ENCODE measurements at places on chromosomes 16 and 17.

- DNase-seq: peak; percentile 68
These were observed 13.4 kb upstream of the SULT1A1 start for GRCh38 chr16:28623172-28623711.

DNA sequence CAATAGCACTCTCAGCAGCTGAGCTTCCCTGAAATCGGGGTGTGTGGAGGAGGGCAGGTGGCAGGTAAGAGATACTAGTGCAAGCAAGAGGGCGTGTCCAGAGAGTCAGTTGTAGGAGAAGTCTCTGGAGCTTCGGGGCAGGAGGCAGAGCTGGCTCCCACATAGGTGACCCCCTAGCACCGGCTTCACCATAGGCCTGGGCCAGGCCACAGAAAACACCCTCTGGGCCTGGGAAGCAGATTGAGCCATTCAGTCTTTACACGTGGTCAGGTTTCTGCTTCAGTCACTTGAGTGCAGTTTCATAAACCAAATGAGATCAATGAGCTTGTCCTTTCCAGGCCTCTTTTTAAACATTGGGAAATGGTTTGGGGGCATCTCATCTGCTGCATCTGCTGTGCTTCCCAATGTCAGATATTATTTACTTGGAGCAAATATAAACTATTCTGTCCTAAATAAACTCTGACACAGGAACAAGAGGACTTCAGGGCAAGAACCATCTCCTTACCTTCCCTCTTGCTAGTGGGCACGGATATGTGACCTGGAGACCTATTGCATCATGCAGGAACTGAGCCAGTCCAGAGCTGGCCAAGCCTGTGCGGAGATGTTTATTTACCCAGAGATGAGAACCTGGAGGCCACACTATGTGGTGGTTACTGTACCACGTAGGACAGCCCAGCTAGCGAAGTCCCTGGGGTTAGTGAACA is 16.1 kb downstream of the CCR7 start:
- peak; percentile 30 for DNase-seq

DNA sequence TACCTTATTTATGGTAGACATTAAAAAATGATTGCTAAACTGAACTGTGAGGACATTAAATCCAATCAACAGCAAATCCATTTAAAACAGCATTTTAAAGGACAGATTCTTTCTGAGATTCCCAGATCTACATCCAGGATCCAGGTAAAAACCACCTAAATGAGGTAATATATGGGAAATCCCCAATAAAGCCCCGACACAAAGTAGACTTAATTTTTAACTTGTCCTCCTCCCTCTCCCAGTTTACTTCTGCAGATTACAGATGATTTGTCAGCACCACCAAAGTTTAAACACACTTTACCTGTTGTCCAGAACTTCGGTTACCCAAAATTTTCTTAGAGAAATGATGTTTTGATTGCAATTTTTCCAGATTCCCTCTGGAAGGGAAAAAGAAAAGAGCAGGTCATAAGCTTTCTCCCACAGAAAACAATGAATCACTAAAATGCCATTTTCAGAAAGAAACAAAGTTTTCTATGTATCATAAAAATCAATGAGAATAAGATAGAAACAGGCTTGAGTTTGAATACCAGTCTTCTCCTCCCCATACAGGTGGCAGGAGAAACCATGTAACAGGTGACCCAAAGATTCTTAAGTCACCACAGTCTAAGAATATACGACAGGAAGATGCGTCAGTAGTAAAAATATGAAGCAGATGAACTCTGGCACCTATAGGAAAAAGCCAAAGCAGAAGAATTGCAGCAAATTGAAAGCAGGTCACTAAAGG is 22.8 kb downstream of the GJC1 start:
- no peak for DNase-seq

GRCh38 chr17:81057079-81057730 is 22.3 kb downstream of the BAIAP2 start:
- no peak for DNase-seq

DNA sequence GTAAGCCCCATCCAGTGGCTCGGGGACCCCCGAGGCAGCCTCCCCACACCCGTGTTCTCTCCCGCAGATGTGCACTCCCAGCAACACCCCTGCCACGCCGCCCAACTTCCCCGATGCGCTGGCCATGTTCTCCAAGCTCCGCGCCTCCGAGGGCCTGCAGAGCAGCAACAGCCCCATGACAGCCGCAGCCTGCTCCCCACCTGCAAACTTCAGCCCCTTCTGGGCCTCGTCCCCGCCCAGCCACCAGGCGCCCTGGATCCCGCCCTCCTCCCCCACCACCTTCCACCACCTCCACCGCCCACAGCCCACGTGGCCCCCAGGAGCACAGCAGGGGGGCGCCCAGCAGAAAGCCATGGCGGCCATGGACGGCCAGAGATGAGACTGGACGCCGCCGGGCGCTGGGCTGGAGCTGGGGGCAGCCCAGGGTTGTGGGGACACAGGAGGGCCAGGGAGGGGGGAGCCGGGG is 5.0 kb downstream of the UBALD2 start:
- no peak for DNase-seq

DNA sequence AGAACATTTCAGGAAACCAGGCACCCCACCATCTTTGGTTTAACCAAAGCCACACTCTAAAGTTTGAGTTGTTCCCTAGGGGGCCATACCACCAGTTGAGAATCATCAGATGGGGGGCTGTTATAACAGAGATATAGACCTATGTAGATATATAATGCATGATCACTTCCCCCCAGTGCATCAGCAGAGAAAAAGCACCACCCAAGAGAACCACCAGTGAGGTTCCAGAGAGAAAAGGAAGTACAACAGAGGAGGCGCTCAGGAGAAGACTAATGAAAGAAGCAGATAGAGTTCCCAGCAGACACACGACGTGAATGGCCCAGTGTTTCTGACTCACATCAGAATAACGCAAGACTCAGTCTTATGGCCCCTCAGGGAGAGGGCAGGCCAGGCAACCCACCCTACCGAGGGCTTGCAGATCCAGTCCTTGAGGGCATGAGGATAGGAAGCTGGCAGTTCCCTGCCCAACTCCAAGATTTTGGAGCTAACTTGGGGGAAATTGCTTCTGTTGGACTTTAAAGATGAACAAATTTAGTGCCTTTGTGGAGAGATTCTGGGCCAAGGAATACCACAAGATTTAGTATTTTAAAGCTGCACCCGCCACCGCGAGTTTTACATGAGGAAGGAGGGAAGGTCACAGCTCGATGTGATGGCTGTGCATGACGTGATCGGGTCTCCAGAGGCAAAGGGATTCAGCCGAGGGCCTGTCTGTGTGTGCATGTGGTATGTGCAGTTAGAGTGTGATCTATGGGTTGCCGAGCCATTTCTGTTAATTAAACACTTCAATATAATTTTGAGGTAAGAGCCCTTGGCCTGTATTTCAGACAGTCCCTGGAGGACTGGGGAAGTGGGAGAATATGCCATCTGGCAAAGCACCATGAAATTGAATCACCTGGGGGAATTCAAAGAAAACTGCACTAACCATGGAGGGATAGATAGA is 53.1 kb downstream of the AIPL1 start:
- DNase-seq: peak; percentile 92

DNA sequence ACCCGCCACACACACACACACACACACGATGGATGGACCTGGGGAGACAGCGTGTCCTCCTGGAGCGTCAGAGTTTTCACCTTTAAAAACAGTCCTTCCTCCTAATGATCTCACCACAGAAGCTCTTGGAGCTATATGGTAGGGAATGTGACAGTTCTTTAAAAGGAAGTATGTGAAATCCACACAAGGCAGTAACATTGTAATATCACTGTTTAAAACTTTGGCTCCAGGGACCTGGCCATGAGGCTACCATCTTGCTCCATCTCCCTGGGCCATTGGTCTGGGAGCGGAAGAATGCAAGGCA is 302.4 kb downstream of the SOX9 start:
- DNase-seq: no peak

- no peak for DNase-seq
These were observed 1.7 kb downstream of the TBKBP1 start for GRCh38 chr17:47695429-47696376.

DNA sequence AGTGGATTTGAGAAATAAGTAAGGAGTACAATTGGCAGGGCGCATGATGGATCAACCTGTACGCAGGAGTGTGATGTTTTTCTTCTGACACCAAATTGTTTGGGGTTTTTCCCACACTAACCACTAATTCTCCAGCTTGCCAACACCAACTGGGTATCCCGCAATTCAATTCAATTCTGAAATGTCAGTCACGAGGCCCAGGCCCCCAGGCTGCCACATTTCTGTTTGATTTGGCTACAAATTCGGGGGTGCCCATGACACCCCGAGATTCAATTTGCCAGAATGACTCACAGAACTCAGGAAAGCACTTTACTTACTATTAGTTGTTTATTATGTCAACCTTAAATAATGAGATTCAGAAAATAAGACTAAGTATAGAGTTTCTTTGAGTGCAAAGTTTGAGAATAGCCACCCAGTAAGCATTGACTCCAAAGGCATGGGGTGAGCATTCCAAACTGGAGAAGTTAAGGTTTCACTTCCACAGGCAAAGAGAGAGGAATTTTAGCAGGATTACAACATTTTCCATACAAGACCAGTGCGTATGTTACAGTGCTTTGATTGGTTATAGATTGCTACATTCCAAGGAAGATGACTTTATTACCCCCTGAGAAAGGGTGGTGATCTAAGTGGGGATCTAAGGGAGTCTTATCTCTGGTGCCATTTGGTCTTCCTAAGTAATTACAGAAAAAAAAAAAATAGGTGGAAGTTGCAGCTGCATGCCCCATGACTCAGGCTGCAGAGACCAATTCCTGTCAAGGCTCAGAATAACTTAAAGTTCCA is 11.5 kb downstream of the SLC46A1 start:
- no peak for DNase-seq

DNA sequence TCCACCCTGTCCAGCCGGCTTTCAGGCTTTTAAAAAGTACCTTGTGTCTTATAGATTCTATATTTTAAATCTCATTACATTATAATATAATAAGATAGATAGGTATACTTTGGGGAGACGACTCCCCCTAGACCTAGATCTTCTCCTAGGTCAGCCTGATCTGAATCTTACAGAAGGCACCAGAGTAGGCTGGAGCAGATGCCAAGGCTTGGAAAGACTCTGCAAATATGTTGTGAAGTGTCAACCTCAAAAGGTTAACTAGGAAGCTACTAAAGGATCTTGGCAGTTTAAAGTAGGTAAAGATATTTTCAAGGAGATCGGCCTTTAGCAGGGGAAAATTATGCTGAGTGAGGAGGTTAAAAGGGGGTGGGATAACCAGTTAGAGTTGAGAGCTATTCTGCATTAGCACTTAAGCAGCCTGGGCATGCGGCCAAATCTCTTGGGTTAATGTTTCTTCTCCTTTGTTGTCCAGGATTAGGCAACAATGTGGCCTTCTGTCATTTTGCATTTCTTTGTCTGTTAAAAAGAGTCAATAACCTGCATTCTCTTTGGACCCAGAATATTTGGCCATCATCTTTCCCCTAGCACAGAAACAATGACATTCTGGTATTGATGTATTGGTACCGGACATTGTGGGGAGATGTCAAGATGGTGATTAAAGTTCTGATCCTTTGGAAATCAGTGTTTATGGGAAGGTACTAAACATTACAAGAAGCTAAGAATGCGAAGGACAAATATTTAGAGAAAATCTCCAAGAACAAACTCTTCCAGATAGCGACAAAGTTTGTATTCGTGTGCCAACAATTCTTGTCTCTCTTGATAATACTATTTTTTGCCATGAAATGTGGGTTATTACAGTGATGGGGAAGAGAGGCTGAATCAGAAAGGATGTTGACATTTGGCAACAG is 51.2 kb upstream of the DHX40 start:
- peak; percentile 100 for DNase-seq

DNA sequence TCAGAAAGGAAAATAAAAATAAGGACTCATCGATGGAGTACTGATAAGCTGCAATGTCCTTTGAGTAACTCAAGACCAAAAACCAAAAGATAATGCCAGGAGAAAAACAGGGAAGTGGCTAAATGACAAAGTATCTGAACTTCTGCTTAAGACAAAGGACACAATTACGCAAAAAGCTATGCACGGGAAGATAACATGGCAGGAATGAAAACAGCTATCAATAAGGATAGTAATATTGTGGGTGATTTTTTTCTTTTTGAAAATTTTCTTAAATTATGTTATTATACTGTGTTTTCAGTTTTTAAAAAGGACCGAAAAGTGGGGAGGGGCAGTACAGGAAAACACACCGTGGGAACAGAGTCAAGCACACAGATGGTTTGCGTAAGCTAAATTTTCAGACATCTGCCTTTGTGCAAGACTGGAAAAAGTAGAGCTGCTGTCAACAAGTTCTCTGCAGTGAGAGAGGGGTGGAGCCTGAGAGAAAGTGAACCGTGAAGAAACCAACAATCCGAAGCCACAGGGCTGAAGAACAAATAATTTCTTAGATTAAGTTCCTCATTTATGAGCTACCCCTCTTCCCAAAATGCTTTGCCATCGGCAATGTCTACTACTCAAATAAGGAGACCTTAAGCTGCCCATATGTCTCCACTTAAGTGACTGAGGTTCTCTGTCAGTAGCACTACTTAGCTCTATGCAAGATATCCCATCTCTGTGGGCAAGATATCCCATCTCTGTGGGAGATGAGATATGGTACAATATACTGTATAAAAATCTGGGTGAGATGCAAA is 99.9 kb upstream of the CORO6 start:
- DNase-seq: no peak

DNA sequence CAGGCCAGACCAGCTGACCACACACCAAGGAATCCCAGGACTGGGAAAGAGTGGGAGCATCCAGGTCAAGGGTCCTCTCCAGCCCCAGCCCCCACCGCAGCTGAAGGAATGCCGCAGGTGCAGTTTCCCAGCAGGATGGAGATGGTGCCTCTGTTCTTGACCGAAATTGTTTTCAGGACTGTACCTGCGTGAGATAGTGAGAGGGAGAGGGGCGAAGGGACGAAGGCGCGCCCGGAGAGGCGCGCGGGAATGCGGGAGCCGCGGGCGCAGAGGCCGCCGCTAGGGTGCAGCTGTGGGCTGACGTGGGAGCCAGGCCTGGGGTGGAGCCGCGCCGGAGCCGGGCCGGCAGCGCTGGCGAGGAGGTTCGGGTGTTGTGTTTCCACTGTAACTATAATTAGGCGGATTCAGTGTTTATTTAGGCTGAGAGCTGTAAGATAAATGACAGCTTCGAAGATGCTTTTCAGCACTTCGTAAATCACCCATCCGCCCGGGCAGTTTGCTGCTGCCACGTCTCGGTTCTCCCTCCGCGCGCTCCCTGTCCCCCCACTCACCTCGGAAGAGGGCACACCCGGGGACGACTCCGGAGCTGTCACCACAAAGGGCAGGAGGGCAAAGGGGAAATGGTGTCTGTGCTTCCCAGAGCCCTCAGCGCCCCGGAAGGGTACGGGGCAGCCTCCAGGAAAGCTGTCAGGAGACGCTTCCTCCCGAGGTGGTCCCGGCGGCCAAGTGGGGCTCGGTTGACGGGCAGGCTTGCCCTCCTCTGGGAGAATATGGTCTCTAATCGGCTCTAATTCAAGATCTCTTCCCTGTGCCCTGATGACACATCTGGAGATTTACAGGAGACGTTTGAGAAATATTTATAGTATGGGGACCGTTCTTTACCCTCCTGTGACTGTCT is 38.2 kb downstream of the HOXB1 start:
- DNase-seq: peak; percentile 80

GRCh38 chr17:62816282-62816839 is 8.2 kb upstream of the MARCHF10 start:
- no peak for DNase-seq

- no peak for DNase-seq
These were observed 51.4 kb upstream of the SLC25A19 start for GRCh38 chr17:75340631-75341030.
